Breast epithelium (tissue), 4 donors: ENCODE measurements at places on chromosomes 3 and 15. TPM values are rescaled to one million over a fixed set of nuclear protein-coding genes. Genes with fewer than 3 reads are reported as not detected.

DNA sequence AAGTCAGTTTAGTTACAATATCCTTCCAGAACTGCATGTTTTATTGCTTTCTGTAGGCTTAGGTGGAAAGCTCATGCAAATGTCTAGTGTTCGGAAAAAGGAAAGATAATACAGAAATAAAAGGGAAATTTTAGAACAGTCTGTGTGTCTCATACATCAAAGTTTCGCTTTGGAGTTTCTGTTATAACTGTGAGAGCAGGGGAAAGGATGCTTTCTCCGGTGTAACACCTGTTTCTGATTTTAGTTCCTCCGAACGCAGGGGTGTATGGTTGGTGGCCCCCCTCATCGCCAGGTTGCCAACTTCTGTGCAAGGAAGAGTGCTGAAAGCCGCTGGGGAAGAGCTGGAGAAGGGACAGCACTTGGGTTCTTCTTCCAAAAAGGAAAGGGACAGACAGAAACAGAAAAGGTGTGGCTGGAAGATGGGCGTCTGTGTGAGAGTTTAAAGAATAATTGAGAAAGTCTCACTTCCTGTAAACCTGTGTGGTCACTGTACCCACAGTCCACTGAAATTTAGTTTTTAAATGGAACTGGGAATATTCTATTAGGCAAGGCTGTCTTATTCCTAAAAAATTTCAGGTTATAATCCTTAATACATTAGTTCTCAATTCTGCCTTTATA lies 6.7 kb downstream of the P2RY12 start:
- DNase-seq = no peak

- no peak for DNase-seq
Observed at GRCh38 chr15:68491415-68492106, 59.6 kb upstream of the ITGA11 start.

FGF12 gene
- 0.66 TPM for total RNA-seq

DNA sequence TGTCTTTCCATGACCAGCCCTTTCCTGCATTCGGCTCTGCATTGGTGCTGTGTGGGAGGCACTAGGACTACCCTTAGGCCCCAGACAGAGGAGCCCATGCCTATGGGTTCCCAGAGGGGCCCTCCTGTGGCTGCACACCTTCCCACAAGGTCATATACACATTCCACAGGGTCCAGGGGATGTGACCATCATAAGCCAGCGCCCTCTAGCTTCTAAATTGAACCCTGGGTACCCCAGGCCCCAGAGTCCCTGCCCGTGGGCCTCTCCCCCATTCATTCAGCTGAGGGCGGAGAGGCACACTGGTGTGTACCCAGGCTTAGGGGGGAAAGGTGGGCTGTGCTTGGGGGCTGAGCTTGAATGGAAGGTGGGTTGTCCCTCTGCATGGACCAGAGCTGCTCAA lies 10.2 kb upstream of the SLC6A6 start:
- no peak for DNase-seq

DNA sequence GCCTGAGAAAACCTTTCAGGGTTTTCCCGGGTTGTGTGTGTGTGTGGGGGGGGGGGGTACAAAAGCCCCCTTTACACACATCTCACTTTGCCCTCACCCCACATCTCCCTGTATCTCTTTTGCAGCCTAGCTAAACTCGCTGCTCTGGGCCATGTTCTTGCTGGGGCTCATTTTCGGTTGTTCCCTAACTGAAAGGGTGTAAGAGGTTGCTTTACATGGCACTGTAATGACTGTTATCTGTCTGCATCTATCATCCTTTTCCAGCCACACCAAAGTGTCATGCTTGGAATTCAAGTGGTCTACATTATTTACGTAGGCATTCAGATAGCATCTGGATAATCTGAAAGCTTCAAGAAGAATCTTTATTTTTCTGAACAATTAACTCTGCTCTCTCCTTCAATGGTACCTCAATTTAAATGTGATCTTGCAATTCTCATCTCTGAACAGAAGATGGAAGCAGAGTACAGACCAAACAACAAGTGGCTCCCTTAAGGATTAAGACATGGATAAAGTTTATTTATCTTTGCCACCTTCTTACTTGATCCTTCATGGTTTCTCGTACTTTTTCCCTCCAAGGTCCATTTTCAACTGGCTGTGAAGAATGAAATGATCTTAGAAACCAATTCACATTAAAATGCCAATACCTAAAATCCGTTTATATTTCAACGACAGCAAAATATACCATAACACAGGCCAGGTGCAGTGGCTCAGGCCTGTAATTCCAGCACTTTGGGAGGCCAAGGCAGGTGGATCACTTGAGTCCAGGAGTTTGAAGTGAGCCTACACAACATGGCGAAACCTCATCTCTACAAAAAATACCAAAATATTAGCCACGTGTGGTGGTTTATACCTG lies 34.9 kb downstream of the DCLK3 start:
- DNase-seq = no peak

PAK2 gene
- total RNA-seq = 50.5 TPM

STRA6 gene
- total RNA-seq = 1.0 TPM

DNA sequence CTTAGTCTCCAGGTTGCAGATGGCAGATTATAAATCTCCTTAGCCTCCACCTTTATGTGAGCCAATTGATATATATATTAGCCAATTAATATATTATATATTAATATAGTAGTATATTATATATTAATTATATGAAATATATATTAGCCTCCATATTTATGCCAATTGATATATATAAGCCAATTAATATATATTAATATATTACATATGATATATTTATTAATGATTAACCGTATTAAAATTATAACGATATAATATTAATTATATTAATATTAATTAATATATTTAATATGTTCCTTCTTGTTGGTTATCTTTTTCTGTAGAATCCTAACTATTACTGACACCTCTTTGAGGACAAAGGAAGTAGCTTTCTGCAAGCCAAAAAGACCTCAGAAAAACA lies 972.5 kb downstream of the GBE1 start:
- no peak for DNase-seq

PROS1 gene
- 74.4 TPM for total RNA-seq

- DNase-seq = no peak
Observed at GRCh38 chr3:159486580-159486979, 502.1 kb upstream of the IL12A start.

DNA sequence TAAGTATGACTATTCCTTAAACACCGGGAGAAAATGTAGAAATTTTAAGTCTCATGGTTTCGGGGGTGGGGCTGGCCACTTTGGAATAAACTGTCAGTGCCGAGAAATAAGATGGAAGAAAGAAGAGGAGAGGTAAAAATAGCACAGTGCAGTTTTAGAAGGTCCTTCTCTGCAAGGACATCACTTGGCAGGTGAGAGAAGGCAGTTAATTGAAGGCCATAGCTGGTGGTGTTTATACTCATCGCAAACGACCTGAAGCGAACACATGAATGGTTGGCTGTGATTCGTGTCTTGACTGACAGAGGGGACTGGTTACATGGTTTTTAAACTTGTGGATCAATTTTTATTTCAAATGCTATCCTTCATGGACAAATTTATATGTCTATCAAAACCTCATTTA lies 54.9 kb upstream of the SENP5 start:
- no peak for DNase-seq

GRCh38 chr15:28885630-28886430 lies at the start of gene APBA2:
Gene APBA2, plus strand, starts transcription at chr15:28885974. Its CDS starts 167,911 bp downstream, at chr15:29053885.
- no peak for DNase-seq
